ENCODE measurements at places on chromosomes 6 and 20.

GRCh38 chr6:101666256-101666655 is 272.7 kb downstream of the GRIK2 start:
- DNase-seq, result peak; percentile 0

DNA sequence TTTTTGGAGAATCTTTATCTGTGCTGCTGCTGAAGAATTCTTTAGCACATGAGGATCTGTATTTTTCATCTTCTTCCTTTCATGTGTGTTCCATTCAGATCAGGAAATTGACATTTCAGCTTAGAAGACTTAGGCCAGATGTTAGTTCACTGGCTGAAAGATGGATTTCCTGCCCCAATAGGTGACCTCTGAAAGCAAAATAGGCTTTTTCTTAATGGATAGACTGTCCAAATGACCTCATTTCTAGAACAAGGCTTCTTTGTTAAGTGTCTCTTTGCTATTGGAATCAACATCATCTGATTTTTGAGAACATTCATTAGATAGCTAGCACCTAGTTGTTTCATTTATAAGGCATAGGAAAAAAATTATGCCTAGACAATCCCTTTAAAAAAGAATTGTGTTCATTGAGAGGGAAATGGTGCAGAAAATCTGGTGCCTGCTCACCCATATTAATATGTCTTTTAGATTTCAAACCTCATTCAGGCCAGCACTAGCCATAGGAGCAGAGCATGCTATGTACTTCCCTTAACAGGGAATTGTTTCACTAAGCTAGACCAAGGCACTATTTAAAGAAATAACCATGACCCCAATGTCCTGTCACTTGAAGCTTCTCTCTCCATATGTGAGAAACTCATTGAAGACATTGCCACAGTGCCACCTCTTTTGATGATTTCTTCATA is 13.6 kb upstream of the SASH1 start:
- no peak for DNase-seq

GRCh38 chr6:163577404-163577803 is 162.9 kb downstream of the QKI start:
- no peak for DNase-seq

- DNase-seq, result no peak
Measured at GRCh38 chr6:157312757-157313156, 10.6 kb downstream of the TMEM242 start.

GRCh38 chr20:55936209-55936595 is 69.1 kb downstream of the CBLN4 start:
- DNase-seq, result no peak

GRCh38 chr20:973785-974194 is 28.3 kb downstream of the RSPO4 start:
- peak; percentile 31 for DNase-seq

GRCh38 chr6:106025655-106026054 is 60.5 kb upstream of the PRDM1 start:
- no peak for DNase-seq

DNA sequence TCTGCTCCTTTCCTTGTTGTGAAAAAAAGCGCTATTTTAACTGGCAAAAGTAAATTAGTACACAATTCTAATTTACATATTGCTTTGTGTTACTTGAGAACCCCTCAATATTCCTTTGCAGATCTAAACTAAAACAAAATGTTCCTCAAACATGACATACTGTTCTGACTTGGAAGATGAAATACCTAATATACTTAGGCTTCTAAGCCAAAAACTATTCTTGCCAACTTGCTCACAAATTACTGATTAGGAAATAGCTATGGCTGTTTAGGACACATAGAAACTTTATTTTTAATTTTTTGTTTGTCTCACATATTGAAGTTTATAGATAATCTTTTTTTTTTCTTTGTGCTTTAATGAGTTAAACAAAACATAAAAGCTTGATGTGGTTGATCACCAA is 542.2 kb downstream of the GRIK2 start:
- DNase-seq, result peak; percentile 8

DNA sequence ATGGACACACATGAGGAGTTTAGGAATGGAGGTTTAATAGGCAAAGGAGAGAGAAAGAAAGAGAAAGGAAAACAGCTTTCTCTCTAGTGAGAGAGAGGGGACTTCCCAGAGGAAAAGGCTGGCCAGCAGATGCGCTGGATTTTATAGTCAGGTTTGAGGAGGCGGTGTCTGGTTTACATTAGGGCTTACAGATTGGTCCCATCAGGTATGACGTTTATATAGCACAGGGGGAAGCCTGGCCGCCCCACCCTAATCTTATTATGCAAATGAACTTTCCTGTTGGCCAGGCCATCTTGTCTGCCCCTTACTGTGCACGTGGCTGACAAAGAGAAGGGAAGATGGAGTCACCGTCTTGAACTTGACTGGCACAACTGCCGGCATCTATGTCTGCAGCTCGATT is 86.6 kb upstream of the QKI start:
- DNase-seq, result no peak

- DNase-seq, result no peak
Measured at GRCh38 chr6:84453499-84453898, 226.1 kb upstream of the CEP162 start.

- no peak for DNase-seq
Measured at GRCh38 chr6:54587277-54587676, 259.3 kb upstream of the FAM83B start.

DNA sequence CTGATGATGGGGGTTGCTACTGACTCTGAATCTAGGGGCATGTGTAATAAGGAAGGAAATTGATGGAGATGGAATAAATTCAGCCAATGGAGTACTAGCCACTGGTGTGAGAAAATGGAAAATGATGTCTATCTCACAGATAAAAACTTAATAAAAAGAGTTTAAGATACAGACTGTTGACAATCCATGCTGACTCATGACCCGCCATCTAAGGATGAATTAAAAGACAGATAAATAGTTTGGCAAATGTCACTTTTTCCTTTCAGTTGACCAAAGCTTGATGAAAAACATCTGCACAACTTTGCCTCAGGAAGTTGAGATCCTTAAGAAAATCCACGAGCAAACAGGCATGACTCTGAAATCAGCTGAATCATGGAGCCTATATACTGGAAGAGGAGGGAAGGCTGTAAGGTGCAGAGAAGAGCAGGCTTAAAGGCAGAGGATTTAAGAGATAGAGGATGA is 82.6 kb upstream of the BMP5 start:
- no peak for DNase-seq
